ENCODE measurements at places on chromosomes 16 and 17. TPM values are rescaled to one million over a fixed set of nuclear protein-coding genes. Genes with fewer than 3 reads are reported as not detected.
A peak's percentile ranks its signal among the peaks of the same experiment; 100 is the strongest.

DNA sequence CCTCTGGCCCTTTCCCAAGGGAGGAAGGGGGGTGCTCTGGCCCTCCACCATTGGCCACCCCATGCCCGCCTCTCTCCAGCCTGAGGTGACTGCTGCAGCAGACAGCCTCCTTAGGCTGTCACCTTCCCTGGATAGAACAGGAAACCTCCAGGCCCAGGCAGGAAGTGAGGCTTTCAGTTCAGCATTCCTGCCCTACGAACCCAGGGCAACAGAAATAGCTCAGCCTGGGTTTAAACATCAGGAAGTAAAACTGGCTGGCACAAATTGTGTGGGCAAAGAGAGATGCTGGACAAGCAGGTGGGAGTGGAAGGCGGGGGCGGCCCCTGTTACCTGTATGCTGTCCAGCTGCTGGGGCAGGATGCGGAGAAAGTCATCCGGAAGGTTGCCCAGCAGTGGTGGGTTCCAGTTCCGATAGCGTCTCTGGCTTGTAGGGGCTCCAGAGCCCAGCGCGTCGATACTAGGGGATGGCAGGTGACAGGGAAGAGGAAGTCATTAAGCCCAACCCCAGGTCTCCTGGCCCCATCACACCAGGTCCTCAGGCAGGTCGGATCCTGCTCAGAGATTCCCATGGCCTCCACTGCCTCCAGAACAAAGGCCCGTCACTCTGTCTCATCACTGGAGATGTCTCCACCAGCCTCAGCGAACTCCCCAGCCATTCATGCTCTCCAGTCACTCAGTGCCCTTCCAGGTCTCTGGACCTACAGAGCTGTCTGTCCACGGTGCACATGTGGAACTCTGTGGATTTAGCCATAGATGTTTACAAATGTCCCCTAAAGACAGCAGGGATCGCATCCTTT is 23.6 kb upstream of the MRPS23 start:
- no peak for DNase-seq

DNA sequence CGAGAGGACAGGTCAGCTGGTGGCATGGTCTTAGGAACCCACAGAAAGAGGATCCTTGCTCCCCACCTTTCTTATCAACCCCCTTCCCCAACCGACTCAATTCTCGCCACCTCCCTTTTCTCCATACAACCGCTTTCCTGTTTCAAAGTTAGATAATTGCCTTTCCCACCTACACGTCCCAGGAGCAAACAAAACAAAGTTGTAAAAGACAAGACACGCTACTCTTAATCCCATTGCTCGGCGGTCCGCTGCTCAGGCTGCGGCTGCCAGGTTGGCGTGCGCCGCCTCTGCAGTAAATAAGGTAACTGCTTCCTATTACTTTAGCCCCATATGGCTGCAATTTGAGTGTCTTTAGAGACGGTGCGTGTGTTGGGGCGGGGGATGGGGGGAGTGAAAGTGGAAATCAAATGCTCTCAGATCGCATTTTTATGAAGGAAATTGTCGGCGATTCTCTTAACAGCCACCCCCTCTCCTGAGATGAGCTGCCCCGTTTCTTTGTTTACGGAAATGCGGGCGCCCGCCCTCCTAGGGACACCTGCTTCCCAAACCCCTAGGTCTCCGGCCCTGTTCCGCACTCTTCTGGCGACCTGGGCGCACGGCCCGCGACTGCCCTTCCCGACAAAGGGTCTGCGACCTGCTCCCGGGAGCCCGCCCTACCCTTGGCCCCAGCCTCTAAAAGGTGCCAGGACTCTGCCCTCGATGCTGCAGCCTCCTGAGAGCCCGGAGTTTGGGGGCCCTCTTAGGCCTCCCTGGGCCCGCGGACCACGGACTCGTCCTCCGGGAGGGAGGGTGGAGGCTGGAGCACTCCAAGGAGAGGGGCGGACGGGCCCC is 3.7 kb upstream of the CBX8 start:
- no peak for DNase-seq

DNA sequence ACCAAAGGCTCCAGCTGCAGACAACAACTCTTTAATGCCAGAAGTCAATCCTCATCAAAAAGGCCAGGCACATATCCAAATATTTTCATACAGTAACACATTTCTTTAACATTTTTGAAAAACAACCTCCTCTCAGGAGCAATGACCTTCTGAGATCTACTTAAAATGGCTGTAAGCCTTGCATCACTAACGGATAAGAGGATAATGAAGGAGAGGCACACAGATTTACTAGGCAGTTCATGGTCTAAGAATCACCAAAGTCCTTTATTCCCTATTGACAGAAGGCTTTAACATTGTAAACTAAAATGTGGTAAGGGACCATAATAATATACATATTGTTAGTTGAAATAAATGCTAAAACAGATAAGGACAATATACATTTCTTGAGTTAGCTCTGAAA is 114.7 kb downstream of the USP32 start:
- DNase-seq, result no peak

DNA sequence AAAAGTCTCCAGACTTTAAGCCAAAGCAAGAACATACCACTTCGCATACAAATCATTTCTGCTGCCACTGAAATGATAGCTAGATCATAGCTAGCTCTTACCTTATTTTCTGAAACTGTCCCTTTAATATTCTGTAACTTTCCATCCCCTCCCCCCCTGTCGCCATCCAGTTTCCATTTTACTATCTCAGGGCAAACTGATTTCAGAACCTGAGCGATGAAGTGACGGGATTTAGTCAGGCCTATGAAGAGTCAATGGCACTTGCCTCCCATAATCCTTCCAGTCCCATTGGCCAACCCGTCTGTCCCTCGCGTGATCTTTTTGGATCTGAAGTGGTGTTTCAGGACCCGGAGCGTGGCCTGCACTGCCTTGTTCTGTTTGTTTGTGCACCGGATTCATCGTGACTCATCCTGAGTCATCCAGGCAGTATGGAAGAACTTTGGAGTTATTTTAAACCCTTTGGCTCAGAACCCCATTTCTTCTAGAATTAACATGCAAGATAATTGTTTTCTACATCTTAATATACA is 199.8 kb upstream of the CHMP6 start:
- no peak for DNase-seq

DNA sequence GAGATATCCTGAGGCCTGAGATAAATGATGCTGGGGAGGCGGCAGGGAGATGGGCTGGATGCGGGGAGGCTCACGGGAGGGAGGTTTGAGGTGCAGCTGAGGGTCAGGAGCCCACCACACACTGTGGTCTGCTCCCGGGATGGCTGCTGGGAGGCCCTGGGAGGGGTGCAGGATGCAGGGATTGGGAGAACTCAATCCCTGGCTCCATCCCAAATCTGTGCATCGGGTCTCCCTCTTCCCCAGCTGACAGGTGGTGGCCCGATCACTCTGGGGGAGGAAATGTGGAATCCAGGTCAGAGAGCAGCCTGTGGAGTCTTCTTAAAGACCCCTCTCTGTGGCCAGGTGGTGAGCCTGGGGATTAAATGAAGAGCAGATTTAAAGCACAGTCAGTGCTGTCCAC is 12.0 kb downstream of the PHB1 start:
- no peak for DNase-seq

DNA sequence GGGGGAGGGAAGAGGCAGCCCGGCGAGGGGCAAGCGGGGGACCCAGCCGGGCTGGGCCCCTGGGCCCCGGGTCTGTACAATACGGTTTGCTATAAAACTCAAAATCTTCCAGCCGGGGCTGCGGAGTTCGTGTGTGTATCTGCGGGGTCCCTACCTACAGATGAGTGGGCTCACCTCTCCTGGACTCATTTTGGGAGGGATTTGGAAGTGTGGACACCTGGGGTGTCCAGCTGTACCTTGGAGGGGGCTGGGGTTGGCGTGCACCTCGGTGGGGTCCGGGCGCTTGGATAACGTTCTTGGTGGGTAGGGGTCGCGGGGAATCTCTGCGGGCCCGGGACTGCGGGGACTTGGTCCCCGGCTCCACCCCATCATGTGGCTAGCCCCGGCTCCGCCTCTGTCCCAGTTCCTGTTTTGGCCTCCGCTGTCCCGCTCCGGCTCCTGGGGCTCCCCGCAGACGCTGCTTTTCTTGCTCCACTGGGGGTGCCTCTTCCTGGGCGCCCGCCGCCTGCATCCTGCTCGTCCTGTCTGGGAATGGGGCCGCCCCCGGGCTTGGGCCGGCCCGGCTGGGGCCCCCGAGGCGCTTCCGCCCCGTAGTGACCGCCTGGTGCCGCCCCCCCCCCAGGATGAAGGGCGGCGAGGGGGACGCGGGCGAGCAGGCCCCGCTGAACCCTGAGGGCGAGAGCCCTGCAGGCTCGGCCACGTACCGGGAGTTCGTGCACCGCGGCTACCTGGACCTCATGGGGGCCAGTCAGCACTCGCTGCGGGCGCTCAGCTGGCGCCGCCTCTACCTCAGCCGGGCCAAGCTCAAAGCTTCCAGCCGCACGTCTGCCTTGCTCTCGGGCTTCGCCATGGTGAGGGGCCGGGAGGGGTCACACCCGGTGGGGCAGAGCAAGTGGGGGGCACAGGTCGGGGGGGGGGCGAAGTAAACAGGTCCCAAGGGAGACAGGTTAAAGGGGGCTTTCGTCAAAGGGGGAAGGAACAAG is at the start of gene ORAI3:
Gene ORAI3, plus strand, starts transcription at position 402 of the 983 bp plus-strand sequence. Its CDS starts 222 bp downstream, at position 624.
- peak; percentile 79 for DNase-seq

- DNase-seq, result no peak
These were observed 61.0 kb downstream of the RPH3AL start for GRCh38 chr17:291587-291986.

- DNase-seq, result no peak
These were observed 11.6 kb upstream of the LYRM9 start for GRCh38 chr17:27904534-27905446.

- DNase-seq, result no peak
These were observed 194.0 kb upstream of the CIBAR2 start for GRCh38 chr16:85306071-85306792.

- DNase-seq, result no peak
These were observed 121.7 kb upstream of the NLRP1 start for GRCh38 chr17:5705876-5706576.

DNA sequence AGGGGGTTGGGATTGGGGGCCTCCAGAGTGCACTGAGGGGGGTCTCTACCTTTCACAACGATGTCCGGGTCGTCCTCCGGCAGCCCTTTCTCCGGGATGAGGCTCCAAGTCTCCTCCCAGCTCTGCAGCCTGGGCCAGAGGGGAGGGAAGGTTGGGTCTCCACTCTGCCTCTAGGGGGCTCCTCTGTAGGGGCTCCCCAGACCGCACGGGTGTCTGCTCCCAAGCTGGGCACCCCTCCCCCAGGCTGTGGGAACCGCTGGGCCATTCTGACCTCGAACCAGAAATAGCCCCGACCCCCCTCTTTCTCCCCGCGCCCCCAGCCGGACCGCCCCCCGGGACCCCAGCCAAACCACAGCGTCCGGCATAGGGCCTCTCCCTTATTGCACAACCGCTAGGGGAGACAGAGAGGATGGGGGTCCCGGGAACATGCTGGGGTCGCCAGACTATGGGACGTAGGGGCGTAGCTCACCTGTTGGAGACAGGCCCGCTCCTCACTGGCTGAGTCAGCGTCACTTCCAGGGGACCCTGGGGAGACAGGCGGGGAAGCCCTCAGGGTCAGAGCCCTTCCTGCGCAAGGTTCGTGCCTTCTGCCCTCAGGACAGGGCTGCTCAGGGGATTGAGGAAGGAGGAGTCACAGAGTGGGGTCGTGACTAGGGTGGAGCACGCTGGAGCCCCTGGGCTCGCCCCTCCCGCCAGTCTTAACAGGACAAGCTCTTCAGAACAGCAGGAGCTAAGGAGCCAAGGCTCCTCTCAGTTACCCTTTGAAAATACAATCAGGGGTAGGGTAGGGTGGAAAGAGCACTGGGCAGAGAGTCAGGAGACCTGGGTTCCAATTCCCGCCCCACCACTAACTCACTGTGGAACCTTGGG is 2.7 kb downstream of the PLEKHH3 start:
- no peak for DNase-seq

DNA sequence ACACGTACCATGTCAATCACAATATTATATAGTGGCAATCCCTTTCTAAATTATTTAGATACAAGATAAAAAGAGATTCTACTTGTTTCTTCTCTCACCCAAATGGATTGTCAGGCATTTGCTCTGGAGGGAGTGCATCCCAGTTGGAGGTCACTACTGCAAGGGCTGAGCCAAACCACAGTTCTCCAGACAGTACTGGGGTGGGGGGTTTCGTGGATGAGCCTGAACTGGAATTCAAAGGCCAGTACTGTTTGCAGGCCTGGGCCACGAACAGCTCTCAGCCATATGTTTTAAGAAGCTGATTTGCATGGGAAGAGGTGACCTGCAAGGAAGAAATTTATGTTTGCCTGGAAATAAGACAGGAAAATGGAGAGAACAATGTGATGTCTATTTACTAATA is 314.9 kb downstream of the PMP22 start:
- no peak for DNase-seq

GRCh38 chr17:35731239-35731916 is at the start of gene RASL10B:
Gene RASL10B (plus strand): TSS chr17:35731639. CDS start chr17:35735185, 3,546 bp downstream.
- peak; percentile 85 for DNase-seq

DNA sequence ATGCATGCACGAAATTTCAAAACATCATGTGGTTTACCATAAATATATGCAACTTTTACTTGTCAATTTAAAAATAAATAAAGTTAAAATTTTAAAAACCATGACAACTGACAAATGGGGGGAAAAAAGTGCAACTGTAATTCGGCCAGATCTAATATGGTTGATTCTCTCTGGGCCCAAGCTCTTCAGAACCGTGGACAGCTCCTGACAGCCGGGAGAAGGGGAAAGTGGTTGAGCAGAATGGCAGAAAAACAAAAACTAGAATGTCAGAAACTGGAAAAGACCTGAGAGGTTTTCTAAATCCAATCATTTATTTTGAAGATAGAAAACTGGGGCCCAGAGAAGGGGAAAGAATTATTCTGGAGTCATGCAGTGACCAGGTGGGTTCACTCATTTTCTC is 126.6 kb downstream of the TMEM132E start:
- peak; percentile 72 for DNase-seq

DNA sequence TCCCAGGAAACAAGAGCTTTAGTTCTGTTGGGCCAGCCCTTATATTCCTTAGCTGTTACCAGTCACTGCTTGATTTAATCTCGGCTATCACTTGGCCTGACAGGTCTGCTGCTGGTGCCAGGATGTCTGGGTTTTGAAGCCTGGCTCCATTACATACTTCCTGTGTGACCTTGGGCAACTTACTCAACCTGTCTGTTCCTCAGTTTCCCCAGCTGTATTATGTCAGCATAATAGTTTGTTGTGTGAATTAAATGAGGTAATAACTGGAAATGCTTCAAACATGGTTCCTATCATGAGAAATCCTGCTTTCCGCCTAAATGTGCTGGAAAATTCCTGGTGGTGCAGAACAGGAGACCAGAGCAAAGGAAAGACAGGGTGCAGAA is 50.6 kb upstream of the STH start:
- DNase-seq, result no peak

APOBR gene
- total RNA-seq, result not detected

SERPINF2 gene
- total RNA-seq, result 1.6 TPM

CFAP97D1 gene
- total RNA-seq, result 0.07 TPM

WSCD1 gene
- 47.4 TPM for total RNA-seq

TMC7 gene
- 2.6 TPM for total RNA-seq
